ENCODE measurements at places on chromosomes 16 and 17. TPM values are rescaled to one million over a fixed set of nuclear protein-coding genes. Genes with fewer than 3 reads are reported as not detected.

Gene EMP2
- 33.9 TPM for total RNA-seq

Gene AGRP
- not detected for total RNA-seq

Gene PRSS27
- total RNA-seq, result 1.9 TPM

Gene TRIM47
- 14.4 TPM for total RNA-seq

Gene PPP1R1B
- total RNA-seq, result not detected

Gene KRT20
- not detected for total RNA-seq

Gene SLC2A4
- total RNA-seq, result 0.14 TPM

Gene OR1F1
- 0.14 TPM for total RNA-seq

Gene ABCC11
- 0.34 TPM for total RNA-seq

Gene KRT39
- not detected for total RNA-seq
